CD4-positive, alpha-beta T cell treated with Interferon alpha-2 for 1 hour (primary cell): ENCODE measurements at places on chromosomes 3 and 15.

GRCh38 chr3:86208772-86209171 is 782.2 kb downstream of the VGLL3 start:
- DNase-seq = no peak

DNA sequence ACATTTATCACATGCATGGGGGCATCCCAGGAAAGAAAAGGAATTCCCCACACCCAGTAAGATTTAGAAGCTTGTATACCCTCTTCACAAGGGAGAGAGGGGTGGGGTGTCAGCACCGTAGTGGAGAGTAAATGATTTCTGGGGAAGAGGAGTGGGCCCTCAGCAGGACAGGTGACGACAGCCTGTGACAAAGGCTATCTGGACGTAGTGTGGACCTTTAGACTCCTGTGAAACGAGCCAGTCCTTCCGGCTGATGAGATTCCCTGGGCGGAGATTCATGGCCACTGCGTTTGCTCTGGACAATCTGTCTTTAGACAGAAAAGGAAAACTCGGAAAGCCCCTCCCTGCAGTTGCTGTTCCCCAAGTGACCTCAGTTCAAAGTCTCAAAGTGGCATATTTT is 1.7 kb upstream of the FAM3D start:
- DNase-seq = no peak

DNA sequence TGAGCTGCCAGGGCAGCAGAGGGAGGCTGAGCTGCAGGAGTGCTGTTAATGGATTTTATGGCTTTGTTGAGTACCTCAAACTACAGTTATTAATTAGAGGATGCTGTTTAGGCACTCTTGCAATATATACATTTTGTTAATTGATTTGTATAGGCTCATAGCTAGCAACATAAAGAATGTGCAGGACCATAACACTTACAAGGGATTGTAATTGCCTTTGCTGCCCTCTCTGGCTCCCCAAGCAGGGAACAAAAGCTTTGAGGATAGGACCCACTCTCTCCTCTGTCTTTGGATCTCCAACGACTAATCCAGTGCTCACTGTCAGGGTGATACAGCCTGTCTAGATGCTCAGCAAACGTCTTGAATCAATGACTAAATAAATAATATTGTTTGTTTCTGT is 1.2 kb upstream of the CLSTN2 start:
- DNase-seq = no peak

DNA sequence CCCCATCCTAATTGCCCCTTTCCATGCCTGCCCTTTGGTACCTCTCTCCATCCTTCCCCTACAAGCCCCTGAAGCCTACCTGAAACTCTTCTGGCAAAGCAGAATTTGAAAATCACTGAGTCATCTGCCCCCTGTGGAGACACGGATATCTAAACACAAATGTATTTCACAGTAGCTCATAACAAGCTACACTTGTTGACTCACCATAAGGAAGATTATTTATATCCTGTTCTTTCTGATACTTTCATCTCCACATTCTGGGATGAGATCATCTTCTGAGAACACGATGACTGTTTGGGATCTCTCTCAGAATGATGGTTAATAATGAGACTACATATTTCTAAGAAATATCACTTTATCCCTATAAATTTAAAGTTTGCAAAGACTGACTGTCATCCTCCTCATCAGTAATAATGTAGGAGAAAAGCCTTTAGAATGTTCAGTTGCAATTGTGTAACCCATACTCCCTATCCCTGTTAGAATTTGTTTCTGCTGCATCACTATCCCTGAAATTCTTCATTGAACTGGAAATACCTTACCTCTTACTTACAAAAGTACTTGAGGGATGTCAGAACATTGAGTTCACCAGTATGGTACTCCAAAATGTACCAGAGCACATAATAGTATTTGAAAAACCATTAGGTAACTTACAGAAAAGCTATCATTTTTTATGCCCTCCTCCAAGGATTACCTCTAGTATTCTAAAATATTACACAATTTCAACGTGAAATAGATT is 116.1 kb upstream of the IL12A start:
- DNase-seq = no peak

GRCh38 chr3:50658831-50659230 is 15.9 kb upstream of the DOCK3 start:
- DNase-seq = no peak

GRCh38 chr3:101962055-101962454 is 112.7 kb downstream of the NFKBIZ start:
- no peak for DNase-seq

- no peak for DNase-seq
These were observed 340.7 kb upstream of the DNAJC19 start for GRCh38 chr3:181330257-181330656.

DNA sequence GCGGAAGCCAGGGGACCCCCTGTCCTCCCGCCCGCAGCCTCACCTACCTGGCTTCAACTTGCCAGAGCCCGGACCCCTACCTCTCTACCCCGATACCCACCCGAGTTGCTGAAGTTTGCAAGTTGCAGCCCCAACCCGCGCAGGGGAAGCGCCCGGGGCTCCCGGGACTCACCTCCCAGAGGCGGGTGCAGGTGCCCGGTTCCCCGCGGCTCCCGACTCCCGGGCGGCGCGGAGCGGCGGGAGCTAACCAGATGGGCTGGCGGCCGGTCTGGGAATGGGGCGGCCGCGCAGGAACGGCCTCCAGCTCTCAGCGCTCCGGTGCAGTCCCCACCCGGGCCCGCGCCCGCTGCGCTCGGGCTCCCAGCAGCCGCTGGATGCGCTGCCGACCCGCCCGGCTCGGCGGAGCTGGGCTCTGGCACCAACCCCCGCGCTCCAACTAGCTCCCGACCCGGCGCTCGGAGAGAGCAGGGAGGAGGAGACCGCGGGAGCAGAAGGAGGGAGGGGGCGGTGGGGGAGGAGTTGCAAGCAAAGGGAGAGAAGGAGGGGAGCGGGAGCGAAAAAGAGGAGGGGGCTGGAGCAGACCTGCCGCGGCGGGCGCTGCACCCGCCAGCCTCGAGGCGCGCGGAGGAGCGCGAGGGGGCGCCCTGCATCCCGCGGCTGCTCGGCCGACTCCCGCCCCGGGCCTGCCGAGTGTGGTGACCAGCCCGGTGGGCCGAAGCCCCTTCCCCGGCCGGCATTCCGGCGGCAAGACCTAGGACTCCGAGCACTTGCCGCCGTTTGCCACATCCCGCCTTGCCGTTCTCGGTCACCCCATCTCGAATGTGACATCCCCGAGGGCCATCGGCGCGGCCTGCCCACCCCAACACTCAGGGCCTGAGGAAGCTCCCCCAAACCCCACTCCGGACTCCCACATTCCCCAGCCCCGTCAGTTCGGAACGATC is at the start of gene SEMA5B:
TSS of gene SEMA5B (minus strand) at position 472 of the 941 bp plus-strand sequence. CDS start 66,500 bp downstream, outside the sequence.
- DNase-seq = no peak

DNA sequence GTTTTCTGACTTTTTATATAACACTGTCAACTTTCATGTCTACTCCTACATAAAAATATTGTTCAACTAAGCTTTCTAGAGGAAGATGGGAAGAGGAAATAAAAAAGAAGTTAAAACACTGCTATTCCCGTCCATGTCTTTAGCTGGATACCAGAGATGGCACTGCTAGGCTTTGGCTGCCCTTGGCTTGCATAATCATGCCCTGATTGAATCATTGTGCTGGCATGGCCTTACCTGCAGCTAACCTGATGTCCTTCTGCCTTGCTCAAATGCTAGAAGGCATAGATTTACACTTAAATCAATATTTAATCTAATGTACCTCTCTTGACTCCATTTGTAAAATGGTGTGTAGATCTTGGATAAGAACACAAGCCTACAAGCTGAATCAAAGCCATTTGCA is 539.7 kb upstream of the IL12A start:
- DNase-seq = no peak

DNA sequence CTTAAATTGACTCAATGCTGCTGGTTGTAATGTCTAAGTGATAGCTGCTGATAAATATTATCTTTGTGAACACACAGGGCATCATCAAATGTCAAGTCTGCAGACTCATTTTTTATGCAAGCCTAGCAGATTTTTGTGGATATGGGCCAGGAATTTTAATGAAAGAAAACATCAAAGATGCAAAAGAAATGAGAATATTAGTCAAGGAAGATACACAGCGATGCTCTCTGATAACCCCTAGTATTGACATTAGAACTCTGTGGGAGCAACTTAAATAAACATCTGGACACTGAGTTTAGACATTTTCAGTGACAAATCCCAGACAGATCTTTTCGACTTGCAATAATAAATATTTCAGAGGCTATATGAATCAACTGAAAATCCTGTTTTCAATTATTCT is 28.3 kb downstream of the POLR2M start:
- DNase-seq = no peak
